ENCODE measurements at places on chromosomes 3 and 15. TPM values are rescaled to one million over a fixed set of nuclear protein-coding genes. Genes with fewer than 3 reads are reported as not detected.
A peak's percentile ranks its signal among the peaks of the same experiment; 100 is the strongest.

DNA sequence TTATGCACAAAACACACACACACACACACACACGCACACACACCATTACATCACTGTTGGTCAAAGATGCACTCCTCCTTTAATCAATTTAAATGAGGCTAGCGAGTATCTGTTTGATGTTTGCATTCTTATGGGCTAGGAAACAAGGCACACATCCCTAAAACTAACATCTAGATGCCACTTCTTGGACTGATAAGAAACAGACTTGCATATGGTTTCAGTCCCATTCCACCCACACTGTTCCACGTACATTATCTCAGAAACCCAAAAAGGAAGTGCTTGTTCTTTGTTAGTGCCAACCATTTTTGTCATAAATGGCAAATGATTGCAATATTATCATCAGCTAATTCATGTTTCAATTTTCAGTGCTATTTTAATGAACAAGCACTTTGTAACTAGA is 69.5 kb downstream of the CCR1 start:
- no peak for DNase-seq

DNA sequence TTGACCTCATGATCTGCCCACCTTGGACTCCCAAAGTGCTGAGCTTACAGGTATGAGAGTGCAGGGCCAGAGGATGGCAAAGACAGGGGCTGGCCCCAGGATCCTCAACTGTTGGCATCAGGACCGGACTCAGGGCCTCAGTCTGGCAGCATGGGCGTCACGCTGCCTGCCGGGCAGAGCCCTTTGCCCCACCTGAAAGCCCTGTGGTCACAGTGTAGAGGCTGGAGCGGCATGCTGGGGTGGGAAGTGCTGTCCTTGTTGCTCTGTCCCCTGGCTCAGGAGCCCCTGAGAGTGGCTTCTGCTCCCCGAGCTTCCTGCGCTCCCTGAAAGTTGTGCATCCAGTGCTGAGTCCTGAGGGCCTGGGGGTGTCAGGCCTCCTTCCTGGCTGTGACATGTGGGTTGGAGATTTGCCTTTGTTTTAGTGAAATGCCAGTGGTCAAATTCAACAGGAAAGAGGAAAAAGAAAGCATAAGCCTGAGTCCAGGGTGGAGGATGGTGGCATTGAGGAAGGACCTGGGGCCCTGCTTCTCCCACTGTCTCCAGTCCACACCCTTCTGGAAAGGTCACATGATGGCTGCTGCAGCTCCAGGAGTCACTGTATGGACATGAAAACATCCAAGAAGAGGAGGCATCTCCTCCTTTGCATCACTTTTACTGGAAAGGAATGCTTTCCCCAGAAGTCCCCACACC is 147.2 kb downstream of the OR4M2 start:
- no peak for DNase-seq

DNA sequence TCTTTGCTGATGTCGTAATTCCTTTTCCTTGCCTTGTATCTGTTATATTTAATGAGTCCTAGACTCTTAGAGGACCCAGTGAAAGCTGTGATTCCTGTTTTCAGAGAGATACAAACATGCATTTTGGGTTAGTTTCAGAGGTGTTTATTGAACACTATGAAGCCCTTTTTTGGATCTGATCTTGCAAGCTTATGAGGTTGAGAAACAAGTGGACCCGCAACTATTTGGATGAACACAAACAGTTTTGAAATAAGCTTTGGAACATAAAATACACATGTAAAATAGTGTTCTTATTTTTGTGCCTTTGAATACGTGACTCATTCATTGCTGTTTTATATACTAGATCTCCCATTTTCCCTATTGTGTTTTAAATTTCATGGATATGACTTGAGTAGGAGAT is 33.5 kb downstream of the SNRK start:
- no peak for DNase-seq

DNA sequence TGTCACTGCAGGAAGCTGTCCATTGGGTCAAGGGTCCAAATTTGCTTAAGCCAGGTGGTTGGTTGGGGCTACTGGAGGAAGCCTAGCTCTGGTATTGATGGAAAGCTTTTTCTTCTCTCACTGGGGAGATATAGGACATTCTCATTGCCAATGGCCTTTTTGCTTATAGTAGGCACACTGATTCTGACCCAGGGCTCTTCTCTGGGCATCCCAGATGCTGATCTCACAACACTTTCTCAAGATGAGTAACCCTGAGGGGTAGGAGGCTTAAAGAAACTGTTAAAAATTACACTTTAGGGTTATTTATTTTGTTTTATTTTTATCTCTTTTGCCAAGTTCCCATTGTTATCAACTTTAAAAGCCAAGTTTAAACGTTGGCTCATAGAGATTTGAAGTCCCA is 337.8 kb downstream of the LRRC3B start:
- no peak for DNase-seq

GRCh38 chr3:61765157-61765876 is 203.9 kb downstream of the PTPRG start:
- DNase-seq: no peak

DNA sequence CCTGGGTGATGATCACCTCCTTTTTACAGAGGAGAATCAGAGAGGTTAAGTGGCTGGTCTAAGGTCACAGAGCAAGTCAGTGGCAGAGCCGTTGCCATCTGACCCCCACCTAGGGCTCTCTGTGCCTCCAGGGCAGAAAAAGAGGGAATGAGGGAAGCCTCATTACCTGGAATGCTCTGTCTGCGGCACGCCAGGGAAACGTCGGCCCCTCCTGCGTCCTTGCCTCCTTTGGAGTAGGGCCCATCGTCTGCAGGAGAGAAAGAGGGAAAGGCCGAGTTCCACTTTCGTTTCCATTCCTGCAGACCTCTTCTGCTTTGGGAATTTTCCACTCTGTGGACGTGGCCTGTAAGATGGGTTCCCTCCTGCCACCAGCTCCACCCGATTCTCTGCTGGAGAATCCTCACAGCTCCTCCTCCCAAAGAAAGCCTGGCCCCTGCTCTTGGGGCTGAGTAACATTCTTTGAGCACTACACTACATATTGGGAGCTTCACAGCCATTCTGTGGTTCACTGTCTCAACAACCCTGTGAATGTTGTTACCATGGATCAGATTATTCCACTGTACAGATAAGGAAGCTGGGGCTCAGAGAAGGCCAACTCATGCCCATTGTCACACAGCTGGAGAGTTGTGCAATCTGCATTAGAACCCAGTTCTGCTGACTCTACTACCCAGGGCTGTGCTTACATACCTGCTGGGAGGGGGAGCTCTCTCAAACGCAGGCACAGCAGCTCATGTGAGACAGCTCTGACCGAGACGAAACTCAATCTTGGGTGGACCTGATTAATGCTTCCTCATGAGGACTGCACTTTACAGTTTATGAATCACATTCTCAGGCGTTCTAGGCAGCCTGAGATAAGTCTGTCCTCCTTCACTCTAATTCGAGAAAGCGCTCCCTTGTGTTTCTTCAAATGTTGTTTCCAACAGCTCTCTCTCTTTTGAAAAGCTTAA is 14.2 kb downstream of the GRIP2 start:
- DNase-seq: no peak

DNA sequence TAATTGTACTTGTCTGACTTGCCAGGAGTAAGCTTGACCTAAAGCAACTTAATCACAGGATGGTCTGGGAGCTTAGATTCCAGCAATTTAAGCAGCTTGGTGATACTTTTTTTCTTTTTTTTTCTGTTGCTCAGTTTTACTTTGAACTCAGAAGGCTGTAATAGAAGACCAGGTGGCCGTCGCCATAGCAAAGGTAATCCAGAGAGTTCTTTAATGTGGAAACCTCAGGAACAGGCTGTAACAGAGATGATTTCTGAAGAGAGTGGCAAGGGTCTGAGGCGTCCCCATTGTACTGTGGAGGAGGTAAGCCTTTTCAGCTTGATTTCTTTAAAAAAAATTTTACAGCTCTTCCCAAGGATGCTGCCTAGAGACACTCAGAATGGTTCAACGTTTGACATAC is 20.1 kb downstream of the SENP2 start:
- DNase-seq: no peak

DNA sequence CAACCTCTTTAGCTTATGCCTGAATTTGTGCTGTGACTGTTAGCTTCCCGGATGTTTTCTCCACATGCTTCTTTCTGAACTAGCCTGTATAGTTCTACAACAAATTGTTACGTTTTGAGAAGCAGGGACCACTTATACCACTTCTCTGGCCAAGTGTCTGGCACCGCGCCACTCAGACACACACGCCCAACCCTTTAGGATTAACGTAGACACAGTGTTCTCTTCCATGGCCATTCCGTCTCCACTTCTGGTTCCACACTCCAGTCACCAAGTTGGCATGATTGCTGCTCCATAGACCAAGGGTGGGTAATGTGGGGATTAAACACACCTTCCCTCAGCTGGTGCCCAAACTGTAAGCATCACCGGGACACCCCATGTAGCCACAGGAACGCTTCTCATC is 755 bp upstream of the TMEM108 start:
- DNase-seq: peak; percentile 76

DNA sequence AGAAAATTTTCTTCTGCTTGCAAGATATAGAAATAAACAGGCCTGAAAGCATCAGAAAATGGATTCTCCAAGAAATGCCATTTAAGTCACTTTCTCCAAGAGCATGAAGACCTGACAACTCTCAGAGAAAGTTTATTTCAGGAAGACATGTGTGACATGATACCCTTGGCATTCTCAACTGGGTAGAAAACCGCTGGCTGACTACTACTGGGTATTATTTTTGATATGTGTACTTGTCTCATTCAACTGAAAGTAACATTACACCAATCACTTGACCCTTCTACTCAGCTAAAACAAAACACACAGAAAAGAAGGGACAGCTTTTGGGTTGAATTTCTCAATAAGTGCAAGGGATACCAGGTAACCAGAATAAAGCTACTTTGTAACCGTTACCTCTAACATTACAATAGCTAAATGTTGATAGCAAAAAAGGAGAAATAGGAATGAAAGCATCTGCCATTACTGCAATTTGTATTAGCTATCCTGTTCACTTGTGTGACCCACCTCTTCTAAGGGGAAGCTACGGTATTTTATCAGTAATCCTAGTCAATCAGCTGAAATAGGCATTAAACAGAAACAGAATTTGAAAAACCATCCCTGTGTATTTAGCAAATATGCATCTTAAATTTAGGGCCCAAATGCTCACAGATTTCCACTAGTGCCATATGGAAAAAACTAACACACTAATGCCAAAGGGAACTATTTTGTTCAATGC is 7.3 kb downstream of the TRA2B start:
- DNase-seq: no peak

DNA sequence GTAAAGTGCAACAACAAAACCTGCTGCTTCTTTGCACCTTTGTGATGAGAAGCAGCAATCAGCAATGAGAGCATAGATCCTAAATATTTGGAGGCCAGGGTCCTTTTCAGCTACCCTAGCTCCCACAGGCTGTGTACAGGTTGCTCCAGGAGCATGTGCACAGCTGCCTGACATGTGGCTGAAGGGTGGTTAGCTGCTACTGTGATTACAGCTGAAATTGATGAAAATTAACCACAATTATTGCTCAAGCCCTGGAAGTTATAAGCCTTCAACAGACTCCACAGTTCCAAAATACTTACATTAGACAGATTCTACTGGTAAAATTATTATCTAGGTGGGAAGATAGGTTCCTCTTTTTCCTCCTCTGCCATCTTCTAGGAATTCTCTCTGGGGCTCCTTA is 28.5 kb downstream of the COMMD2 start:
- no peak for DNase-seq

GRCh38 chr3:38521391-38521987 is 25.3 kb downstream of the EXOG start:
- DNase-seq: peak; percentile 88

- peak; percentile 62 for DNase-seq
Observed at GRCh38 chr3:74630602-74631001, 16.1 kb upstream of the CNTN3 start.

GRCh38 chr3:168884353-168884903 is 779.1 kb downstream of the MECOM start:
- peak; percentile 74 for DNase-seq

GRCh38 chr3:154242766-154243165 is 81.5 kb downstream of the DHX36 start:
- no peak for DNase-seq

The SPTBN5 gene
- 2.2 TPM for total RNA-seq

The PCSK6 gene
- 10.6 TPM for total RNA-seq

The CKMT1B gene
- 4.3 TPM for total RNA-seq

The SLC15A2 gene
- total RNA-seq: 18.2 TPM

The ARNT2 gene
- total RNA-seq: 6.9 TPM

The NPAP1 gene
- total RNA-seq: not detected

The PROS1 gene
- total RNA-seq: 43.9 TPM

Measured in tongue (tissue), 3 donors.